ENCODE measurements at places on chromosomes 11 and 22.

DNA sequence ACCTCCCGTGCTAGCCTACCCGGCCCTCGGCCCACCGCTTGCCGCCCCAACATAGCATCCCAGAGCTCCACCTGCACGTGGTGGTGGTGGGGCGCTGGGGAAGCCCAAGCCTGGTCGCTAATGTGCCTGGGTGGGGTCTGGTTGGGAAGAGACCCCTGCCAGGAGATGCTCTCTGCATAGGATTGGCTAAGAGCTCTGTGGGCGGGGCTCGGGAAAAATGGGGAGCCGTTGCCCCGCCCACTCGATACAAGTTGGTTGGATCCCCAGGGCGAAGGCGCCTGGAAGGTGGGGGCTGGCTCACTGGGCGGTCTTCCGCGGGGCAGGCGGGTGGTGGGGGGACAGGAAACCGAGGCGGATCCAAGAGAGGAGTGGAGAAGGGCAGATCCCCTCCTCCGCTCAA, 7.6 kb downstream of the LRRC10B start:
- DNase-seq: no peak

- no peak for DNase-seq
Observed at GRCh38 chr11:131138731-131139130, 222.5 kb upstream of the SNX19 start.

- no peak for DNase-seq
Observed at GRCh38 chr22:28268171-28268570, 349.1 kb upstream of the PITPNB start.

GRCh38 chr22:43343670-43344519, 723 bp upstream of the SCUBE1 start:
- no peak for DNase-seq

DNA sequence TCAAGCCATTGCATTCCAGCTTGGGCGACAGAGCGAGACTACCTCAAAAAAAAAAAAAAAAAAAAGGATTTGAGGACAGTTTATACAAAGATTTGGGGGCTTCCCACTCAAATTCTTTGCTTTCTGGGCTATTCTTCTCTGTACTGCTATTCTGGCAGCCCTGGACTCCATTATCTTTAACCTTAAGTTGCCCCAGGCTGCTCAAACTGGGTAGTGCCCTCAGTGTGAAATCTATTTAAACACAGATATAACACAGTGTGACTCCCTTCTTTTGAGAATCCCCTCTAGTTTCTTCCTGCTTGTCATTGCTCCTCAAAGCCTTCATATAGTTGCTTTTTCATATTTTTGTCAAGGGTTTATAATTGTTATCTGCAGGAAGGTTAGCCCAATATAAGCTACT, 49.5 kb upstream of the WEE1 start:
- no peak for DNase-seq

DNA sequence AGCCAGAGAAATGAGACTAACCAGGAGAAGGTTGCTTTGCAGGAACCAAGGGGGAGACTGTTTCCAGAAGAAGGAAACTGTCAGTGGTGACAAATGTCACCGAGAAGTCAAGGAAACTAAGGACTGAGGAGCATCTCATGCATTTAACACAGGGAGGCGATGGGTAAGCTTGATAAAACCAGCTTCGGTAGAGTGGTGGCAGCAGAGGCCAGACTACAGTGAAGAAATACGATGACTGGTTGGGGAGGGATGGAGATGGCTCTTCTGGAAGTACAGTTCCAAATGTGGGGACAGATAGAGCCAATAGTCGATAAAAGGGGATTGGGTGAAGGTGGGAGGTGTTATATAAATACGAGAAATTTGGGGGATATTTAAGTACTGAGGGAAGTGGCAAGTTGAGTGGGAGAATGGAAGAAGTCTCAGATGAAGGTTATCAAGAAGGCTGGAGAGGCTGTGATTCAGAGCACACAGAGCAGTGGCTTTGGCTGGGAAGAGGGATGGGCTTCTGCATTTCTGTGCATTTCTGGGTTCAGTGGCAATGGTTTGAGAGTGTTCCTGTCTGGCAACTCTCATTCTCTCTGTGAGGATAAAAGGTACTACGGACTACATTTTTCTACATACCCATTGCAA, 29.2 kb downstream of the SC5D start:
- DNase-seq: no peak

DNA sequence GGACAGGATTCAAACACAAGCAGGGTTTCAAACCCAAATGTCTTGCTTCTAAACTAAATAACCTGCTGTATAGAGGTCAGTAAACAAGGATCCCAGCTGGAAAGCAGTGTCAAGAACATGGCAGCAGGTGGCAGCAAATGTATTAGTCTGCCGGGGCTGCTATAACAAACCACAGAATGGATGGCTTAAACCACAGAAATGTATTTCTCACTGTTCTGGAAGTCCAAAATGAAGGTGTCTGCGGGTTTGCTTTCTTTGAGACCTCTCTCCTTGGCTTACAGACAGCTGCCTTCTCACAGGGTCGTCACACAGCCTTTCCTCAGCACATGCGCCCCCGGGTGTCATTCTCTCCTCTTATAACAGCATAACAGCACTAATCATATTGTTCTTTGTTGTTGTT, 65.1 kb upstream of the LRRC55 start:
- no peak for DNase-seq

- DNase-seq: no peak
Observed at GRCh38 chr11:62553839-62554361, 7.3 kb upstream of the AHNAK start.

DNA sequence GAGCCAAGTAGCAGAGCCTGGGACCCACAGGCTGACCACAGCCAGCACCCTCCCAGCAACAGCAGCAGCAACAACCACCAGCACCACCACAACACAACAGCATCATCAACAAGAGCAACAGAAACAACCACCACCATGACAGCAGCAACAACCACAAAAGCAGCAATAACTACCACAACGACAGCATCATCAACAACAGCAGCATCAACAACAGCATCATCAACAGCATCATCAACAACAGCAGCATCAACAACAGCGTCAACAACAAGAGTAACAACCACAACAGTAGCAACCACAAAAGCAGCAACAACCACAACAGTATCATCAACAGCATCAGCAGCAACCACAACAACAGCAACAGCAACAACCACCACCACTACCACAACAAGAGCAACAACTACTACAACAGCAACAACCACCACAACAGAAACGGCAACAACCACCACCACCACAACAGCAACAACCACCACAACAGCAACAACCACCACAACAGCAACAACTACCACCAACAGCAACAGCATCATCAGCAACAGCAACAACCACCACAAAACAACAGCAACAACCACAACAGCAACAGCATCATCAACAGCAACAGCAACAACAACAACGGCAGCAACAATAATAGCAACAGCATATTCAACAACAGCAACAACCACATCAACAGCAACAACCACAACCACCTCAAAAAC, 22.1 kb upstream of the FGF3 start:
- no peak for DNase-seq

GRCh38 chr11:1916132-1916985, 3.1 kb upstream of the TNNT3 start:
- DNase-seq: no peak

DNA sequence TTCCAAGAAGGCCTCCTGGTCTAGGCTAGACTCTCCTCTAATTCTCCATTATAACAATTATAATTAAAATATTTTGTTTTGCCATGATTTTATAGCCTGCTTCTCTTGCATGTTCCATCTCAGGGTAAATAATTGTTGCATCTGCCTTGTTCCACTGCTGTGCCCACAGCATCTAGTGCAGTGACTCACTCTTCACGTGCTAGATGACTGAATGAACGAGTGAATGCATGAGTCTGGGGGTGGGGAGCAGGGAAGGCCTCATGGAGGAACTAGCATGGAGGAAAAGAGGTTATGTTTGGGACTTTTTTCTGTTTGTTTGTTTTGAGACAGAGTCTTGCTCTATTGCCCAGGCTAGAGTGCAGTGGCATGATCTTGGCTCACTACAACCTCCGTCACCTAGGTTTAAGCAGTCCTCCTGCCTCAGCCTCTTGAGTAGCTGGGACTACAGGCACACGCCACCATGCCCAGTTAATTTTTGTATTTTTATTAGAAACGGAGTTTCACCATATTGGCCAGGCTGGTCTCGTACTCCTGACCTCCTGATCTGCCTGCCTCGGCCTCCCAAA, 5.2 kb upstream of the OAF start:
- no peak for DNase-seq

- DNase-seq: no peak
Observed at GRCh38 chr22:25407859-25408229, 156.6 kb upstream of the GRK3 start.

DNA sequence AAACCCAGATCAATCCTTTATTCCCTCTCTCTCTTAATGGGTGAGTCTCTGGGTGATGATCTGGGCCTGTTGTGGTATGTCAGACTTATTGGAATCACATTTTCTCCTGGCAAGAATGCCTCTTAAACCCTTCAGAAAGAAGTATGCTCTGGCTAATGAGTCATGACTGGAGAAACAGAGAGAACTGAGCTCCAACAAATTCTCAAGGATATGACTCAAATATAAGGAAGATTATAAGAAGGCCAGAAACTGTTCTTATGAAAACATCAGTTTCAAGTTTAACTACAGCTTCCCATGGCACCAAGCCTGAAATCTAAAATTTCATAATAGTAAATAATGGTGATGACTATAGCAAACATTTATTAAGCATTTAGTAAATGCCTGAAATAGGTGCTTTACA, 83.9 kb downstream of the OR5AK2 start:
- no peak for DNase-seq

DNA sequence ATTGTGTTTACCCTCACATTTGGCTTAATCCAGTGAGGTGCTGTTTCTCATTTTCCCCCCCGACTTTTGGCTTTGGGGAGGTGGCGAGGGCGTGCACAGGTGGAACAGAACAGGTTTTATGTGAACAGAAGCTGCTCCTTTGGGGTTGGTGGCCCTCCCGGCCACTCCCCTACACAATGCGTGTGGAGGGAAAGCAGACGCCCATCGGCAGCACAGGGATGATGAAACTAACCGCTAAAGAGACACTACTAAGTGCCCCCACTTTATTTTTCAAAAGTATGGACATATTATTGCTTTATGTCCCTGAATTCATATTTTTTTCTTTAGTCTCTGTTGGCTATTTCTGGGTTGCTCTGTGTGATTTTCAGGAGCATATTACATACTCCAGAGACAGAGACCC, 160.9 kb downstream of the ENTHD1 start:
- DNase-seq: no peak

DNA sequence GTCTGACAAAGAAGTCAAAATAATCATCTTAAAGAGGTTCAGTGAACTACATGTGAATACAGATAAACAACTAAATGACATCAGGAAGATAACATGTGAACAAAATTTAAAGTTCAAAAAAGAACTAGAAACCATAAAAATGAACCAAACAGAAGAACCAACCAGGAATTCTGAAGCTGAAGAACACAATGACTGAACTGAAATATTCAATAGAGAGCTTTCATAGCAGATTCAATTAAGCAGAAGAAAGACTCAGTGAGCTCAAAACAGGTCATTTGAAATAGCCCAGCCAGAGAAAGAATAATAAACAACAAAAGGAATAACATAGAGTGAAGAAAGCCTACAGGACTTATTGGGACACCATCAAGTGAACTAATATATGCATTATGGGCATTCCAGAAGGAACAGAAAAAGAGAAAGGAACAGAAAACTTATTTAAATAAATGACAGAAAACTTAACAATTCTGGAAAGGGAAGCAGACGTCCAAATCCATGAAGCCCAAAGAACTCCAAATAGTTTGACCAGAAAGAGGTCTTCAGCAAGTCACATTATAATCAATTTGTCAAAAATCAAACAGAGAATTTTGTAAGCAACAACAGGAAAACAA, 11.0 kb upstream of the SLC36A4 start:
- DNase-seq: no peak
